ENCODE measurements at places on chromosomes 11 and 22. TPM values are rescaled to one million over a fixed set of nuclear protein-coding genes. Genes with fewer than 3 reads are reported as not detected.

The RIN1 gene
- 17.6 TPM for total RNA-seq

DNA sequence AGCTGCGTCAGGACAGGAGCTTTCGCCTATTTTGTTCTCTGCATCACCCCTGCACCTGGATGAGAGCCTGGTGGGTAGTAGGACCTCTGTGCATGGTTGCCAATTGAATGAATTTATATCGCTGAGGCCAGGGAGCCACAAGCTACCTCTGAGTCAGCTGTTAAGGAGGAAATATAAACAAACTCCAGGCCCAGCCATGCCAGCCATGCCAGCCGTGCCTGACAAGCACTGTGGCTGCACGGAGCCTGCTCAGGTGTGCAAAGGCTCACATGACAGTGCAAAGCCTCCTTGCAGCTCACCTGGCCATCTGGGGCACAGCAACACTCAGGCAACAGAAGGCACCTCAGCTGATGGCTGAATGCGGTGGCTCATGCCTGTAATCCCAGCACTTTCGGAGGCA, 33.7 kb upstream of the LINC01488 start:
- peak; percentile 54 for DNase-seq

The APLNR gene
- not detected for total RNA-seq

The SPI1 gene
- not detected for total RNA-seq

DNA sequence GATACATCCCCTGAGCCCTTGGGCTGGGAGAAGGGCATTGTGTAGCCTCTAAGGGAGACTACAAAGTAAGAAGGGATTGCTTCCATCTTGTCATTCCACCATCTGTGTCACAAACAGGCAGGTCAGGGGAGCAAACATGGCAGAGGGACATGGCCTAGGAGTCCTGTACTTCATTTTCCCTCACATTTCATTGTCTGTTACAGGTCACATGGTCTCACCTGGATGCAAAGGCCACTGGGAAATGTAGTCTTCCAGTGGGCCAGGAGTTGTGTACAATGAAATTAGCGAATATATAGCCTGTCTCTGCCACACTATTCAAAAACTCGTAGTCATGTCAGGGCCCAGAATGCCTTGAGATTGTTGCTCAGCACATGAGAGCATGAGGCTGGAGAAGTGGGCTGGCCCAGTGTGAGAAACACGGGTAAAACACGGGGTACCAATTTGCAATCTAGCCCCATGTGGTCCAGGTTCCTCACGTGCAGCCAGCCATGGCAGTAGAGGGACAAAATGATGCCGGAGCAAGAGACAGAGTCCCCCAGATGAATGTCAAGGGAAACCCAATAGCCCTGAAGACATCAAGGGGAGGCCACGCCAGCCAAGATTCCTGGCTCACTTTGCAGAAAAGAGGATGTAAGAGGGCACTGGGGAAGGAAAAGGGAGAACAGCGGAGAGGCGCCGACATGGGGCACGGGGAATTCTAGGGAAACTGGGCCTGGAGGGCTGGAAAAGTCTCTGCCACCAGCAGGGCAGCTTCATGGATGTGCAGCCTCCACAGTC, 47.7 kb upstream of the EMID1 start:
- DNase-seq: no peak

All from Calu3 (cell line).